ENCODE measurements at places on chromosomes 5 and 9.

GRCh38 chr9:91111226-91111625 lies 250.5 kb downstream of the AUH start:
- no peak for DNase-seq

GRCh38 chr5:76457674-76458485 lies 54.8 kb downstream of the IQGAP2 start:
- DNase-seq = no peak

GRCh38 chr5:36728697-36729543 lies 122.5 kb downstream of the SLC1A3 start:
- no peak for DNase-seq

DNA sequence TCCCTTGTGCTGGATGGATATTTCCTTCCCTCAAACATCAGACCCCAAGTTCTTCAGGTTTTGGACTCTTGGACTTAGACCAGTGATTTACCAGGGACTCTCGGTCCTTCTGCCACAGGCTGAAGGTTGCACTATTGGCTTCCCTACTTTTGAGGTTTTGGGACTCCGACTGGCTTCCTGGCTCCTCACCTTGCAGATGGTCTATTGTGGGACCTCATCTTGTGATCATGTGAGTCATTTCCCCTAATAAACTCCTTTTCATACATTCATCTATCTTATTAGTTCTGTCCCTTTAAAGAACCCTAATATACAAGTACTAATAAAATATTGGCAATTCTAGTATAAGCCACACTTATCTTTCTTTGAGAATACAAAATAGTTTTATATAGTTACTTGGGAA lies 1078.9 kb downstream of the CDH12 start:
- DNase-seq = no peak

DNA sequence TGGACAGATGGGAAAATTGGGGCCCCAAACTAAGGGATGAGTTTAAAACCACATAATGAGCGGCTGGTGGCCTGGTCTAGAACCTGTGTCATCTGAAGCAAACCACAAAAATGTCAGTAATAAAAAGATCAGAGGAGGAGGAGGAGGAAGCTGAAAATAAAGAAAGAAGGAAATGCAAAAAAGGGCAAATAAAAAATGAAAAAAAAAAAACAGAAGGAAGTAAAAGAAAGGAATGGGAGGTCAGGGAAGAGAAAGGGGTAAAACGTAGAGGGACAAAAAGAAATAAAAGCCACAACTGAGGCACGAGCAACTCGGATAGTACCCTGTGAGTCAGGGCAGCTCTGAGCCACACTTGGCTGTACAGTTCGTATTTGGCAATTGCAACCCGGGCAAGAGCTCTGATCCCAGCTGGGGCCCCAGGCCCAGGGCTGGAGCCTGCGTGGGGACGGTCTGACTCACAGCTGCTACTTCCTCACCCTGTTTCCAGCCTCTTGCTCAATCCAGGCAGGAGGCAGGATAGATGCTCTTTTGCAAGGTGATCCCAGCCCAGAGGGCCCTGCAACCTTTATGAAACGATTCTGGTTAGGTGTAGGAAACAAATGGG lies 137.9 kb upstream of the TRIM32 start:
- DNase-seq = no peak

DNA sequence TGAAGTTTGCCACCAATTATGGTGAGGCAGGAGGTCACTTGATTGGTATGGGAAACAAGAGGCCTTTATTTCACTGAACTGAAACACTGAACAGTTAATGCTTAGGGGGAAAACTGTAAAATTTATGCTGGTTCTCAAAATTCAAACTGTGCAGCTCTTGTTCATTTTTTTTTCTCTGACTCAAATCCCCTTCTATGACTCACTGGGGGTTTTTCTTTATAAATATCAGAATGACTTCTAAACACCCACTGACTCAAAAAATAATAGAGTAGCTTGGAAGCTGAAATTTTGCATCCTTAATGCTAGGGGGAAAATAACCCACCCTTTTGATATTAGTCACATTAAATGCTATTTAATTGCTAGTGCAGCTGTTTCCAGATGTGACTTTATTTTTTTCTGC lies 24.1 kb upstream of the OTP start:
- DNase-seq = no peak

DNA sequence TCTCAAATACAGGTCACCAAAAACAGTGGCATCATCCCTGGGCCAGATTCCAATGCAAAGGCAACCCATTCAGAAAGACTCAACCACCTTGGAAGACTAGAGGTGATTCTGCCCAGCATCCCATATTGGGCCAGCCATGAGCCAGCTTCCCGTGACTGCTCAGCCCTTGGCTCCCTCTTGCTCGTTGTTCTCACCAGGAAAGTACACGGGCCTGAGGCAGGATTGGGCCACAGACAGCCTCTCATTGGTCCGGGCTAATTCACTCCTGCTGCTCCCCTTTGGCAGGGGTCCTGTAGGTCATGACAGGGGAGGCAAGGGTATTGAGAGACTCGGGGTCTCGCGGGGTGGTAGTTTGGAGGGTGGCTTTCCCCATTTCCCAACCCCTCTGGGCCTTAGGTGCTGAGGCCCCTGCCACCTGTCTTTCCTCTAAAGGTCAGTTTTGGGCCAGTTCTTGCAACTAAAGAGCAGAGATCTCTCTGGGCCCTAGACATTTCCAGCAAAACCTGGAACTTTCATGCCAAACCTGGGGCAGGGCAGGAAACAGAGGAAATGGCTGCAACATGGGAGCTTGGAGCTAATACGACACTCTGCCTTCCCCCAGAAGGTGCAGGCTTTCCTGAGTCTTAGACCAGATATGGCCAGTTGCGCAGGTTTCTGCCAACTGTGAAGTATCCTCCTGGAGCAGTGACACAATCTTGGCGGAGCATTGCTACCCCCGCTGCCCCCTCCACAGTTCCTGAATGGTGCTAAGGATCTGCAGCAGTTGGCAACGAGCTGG lies 22.0 kb upstream of the FGFR4 start:
- DNase-seq = no peak

GRCh38 chr9:123772374-123772773 lies 157.6 kb downstream of the DENND1A start:
- no peak for DNase-seq

DNA sequence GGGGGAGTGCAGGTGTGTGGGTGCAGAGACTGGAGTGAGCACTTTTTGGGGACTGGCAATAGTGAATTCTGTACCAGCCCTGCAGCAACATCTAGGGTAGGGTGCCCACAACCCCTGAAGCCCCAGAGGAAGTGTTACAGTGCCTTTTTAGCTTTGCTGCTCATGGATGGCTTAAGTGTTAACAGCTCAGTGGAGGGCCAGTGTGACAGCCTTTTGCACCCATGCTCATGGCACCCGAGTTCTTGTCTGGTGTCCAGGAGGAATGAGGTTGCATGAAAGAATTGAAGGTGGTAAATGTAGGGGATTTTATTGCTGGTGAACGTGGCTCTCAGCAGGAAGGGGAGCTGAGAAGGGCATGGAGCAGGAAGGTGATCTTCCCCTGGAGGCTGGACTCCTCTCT lies 107.3 kb downstream of the MRPL36 start:
- DNase-seq = no peak

- DNase-seq = no peak
These were observed 11.6 kb downstream of the ABL1 start for GRCh38 chr9:130846487-130847305.

- DNase-seq = no peak
These were observed 20.5 kb downstream of the ELP1 start for GRCh38 chr9:108913391-108913790.

DNA sequence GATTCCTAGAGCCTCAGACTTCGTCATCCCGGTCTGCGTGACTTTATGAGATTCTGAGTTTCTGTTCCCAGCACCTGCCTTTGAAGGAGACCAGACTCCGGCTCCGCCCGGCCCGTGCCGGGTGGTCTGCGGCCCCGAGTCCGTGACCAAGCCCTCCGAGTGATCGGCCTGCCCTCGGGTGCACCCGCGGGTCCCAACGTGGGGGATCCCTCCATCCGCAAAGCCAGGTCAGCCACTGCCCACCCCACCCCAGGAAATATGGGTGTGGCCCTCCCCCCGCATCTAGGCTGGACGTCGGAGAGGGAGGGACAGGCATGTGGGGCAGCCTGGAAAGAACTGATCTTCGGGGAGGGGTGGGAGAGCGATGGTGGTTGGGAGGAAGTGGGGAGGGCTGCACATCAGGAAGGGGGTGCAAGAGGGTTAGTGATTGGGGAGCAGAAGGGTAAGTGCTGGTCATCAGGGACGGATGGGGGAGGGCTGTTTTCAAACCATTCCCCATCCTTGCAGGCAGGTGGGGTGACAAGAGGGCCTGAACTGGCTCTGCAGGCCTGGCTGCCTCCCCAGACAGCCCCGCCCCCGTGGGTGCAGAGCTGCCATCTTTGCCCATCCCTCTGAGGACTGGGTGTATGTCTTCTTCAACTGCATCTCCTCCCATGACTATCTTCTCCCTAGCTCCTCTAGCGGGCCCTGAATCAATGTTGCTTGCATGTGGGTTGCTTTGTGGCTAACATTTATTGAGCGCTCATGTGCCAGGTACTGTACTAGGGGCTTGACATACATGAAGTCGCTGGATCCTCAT lies 747 bp downstream of the LRSAM1 start:
- DNase-seq = no peak

GRCh38 chr5:40429258-40430100 lies 250.2 kb upstream of the PTGER4 start:
- no peak for DNase-seq

GRCh38 chr5:45440466-45440865 lies 255.7 kb downstream of the HCN1 start:
- no peak for DNase-seq

GRCh38 chr5:126124706-126125345 lies 298.4 kb upstream of the GRAMD2B start:
- no peak for DNase-seq

DNA sequence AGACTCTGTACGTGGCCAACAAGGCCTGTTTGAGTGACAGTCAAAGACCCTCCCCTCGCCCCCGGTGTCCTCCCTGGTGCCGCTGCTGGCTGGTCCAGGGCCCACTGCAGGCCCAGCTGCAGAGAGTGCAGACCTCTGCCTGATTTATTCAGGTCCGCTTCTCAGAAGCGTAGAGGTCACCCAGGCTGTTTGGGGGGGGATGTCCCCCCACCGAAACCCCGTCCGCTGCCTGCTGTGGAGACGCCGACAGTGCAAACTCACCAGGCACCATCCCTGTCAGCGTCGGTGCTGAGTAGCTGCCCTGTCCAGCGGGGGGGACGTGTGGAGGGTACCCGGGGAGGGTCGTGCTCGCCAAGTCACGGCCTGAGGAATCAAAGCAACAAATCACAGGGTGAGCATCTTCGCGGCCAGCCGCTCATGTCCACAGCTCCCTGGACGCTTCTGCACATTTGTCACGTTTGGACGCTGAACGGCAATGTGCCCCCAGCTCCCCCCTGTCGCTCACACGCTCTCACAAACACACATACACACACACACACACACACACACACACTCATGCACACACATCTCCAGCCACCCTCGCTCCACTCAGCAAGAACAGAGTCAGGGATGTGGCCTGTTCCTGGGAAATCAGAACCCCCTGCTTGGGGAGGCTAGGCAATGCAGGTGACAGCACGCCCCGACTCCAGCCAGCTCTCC lies 152.2 kb downstream of the PAX5 start:
- DNase-seq = no peak

- no peak for DNase-seq
These were observed 45.6 kb downstream of the APTX start for GRCh38 chr9:32955655-32956478.

All from stimulated activated CD4-positive, alpha-beta T cell treated with anti-CD3 and anti-CD28 coated beads, TNF-alpha, amount 100 ng/mL, for 24 hours (primary cell).